NCI-H69 (cell line): ENCODE measurements at places on chromosomes 4 and X.

DNA sequence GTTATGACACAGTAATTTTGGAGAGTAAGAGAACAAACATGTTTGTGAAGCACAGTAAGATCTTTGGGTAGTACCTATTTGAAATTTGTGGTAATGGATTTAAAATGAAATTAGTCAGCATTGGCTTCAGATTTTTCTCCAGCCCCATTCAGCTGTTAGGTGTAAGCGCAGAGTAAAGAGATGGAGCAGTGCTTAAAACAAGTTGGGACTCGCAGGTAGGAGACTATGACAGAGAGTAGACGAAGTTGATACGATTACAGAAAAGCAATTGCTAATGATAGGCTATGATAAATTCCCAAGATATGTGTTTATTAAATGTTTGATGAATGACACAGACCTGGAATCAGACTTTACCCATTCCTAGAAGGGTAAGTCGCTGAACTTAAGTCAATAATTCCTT lies 72.6 kb downstream of the CHIC2 start:
- no peak for DNase-seq

DNA sequence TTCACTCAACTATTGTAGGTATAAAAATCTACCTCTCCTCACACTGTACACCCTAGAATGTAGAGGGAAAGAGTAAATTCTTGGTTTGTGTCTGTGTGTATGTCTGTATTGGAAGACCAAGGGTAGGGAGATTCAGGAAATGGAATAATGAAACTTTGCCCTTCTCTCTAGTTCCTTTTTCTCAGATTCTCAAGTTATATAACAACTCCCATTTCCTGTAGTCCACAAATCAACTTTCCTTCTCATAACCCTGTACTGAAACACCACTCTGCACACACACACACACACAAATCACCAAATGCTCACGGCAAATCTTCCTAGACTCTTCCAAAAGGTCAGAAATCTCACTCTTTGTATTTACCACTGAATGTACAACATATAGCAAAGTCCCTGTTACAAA lies 824.5 kb upstream of the DIAPH2 start:
- DNase-seq: no peak

GRCh38 chr4:95293014-95293413 lies 255.8 kb downstream of the UNC5C start:
- no peak for DNase-seq

DNA sequence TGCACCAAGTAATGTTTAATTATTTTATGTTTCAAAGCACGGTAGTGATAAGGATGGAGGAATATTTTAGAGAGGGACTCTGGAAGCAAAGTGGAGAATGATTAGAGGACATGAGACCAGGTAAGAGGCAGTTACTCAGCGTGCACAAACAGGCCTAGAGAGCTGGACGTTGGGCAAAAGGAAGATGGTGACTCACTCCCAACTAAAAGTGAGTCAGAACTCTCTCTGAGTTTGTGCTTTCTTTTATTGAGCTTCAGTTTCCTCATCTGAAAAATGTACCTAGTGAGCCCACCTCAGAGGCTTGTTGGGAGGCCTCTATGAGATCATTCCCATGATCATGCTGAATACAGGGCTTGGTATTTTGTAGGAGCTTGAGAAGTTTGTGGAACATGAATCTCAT lies 1.6 kb upstream of the ZC4H2 start:
- no peak for DNase-seq

DNA sequence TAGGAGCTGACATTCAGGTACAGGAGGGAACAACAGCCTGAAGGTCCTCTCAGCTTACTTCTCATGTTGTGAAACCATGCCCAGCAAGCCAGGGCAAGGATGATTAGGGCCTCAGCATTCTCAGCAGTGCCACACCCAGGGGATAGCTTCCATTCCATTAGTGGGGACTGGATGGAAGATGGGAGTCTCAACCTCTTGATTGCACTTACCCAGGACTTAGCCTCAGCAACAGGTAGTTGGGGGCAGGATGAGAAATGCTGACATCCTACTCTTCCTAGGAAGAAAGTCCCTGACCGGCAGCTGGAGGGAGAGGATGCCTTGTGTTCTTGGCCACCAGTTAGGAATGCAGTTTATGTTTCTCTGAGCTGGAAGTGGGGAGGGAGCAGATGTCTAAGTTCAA lies 8.8 kb upstream of the BEX3 start:
- no peak for DNase-seq

DNA sequence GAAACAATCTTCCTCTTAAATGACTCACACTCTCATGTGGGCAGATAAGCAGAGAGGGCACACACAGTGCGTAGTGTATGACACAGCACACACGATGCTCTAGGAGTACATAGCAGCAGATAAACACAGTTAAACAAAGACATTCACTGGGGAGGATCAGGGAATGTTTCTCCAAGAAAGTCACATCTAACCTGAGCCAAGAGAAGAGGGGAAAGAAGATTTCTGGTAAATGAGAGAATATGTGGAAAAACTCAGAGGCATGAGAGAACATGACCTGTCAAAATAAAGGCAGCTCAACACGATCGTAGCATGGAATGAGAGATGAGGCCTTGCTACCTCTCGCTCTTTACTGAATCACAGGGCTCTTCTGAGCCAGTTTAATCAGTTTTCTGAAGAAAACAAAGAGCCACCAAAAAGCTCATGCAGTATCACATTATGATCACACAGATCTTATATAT lies 251.0 kb downstream of the ANK2 start:
- no peak for DNase-seq

GRCh38 chr4:71545168-71545567 lies 206.3 kb downstream of the SLC4A4 start:
- peak; percentile 2 for DNase-seq

DNA sequence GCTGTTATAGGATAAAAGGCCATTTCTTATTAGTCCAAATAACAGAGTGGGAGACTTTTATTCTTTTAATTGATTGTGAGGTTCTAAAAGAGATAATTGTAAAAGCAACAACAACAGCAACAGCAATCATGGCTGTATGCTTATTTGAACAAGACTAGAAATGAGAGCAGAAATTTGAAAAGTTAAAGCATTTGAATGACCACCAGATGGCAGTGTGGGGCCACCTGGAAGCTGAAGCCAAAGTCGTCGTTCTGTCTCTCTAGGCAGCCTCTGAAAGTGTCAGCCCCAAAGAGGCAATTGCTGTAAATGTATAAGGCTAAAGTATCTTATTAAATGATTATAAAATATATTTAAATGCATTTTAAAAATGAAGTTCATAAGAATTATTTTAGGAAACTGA lies 42.2 kb downstream of the SH2D1A start:
- DNase-seq: peak; percentile 75

DNA sequence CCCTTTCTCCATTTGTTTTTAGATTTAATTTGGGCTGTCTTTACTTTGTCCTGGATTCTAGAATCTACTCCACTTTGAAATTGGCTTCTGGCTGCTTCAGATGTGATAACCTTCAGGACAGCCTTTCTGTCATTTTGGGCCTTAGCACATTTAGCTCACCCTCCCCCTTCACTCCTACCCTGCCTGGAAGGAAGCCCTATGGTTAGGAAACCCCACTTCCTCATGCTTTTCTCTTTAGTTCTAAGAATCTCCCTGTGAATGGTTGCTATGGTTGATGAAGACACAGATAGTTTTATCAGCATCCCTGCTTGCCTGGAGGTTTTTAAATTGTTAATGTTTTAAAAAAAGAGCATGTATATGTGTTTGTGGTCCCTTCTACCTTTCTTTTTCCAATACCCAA lies 100.7 kb upstream of the PTPN13 start:
- DNase-seq: no peak

DNA sequence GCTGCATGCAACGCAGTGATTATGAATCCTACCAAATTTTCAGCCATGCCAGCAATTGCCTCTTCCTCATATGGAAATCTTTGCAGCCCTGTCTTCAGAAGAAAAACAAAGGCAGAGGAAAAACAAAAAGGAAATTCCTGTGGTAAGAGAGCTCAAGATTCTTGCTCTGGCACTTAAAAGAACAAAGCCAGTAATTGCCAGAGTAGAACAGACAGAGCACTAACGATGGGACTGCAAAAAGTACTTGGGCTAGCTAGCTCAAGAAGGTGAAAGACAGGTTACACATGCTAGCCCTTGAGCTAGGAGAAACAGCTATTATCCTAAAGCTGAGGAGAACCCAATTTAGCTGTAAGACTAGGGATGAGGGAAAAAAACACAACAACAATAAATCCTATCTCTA lies 582.3 kb downstream of the KCNIP4 start:
- no peak for DNase-seq

DNA sequence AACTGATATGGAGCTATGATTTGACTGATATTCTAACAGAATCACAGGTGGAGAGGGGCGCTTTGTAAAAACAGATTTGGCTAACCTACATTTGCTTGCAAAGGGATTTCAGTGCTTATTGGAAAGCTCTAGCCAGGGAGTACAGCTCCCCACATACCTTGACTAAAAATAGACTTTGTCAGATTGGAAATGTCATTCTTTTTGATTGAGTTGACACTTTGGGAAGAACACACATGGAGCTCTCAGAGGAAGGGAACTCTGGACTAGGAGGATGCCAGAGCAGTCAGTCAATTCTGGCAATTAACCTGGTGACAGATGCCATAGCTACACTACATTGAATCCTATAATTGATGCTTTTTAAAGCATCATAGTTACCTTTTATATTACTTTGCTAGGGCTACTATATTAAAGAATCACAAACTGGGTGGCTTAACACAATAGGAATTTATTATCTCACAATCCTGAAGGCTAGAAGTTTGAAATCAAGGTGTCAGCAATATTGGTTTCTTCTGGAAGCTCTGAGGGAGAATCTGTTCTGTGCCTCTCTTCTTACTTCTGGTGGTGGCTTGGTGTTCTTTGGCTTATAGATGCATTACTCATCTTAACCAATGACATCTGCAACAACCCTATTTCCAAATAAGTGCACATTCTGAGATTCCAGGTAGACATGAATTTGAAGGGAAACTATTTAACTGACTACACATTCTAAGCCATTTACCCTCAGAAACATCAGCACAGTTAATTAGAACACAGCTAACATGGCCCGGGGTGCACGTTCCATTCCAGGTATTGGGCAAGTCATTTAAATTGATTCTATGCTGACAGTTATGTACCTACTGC lies 8.4 kb upstream of the HERC3 start:
- no peak for DNase-seq

DNA sequence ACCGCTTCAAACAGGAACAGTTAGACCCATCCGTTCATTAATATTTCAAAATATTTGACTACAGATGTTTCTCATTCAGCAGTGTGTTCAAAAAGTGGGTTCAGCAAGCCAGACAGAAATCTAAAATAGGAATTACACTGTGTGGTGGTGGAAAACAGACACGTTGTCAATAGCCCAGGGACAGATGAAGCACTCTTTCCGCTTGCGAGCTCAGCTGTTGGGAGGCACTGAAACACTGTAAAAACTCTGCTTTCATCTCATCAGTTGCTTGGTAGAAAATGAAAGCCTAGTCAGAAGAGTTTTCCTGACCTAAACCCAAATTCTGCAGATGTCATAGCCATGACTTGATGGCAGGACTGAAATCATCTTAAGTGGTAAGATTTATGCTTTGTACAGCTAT lies 38.5 kb downstream of the LRP2BP start:
- DNase-seq: no peak

- no peak for DNase-seq
These were observed 121.4 kb downstream of the LUZP4 start for GRCh38 chrX:115410731-115411428.

DNA sequence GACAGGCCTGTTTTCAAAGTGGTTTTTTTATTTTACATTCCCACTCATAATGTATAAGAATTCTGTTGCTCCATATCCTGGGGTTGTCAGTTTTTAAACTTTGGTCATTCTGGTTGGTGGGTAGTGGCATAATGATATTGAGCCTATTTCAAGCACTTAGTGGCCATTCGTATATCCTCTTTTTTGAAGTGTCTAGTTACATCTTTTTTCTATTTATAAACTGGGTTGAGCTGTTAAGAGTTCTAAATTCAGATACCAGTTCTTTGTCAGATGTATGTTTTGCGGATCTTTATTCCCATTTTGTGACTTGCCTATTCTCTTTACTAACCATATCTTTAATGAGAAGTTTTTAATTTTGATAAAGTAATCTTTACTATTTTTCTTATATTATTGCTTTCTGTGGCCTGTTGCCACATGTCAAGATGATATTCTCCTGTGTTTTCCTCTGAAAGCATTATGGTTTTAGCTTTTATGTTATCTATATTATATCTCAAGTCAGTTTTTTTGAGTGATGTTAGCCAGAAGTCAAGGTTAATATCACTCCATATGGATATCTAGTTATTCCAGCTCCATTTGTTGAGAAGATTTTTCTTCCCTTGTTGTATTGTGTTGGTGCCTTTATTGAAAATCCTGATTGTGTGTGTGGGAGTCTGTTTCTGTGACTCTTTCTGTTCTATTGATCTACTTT lies 110.9 kb downstream of the FHIP1A start:
- DNase-seq: no peak

DNA sequence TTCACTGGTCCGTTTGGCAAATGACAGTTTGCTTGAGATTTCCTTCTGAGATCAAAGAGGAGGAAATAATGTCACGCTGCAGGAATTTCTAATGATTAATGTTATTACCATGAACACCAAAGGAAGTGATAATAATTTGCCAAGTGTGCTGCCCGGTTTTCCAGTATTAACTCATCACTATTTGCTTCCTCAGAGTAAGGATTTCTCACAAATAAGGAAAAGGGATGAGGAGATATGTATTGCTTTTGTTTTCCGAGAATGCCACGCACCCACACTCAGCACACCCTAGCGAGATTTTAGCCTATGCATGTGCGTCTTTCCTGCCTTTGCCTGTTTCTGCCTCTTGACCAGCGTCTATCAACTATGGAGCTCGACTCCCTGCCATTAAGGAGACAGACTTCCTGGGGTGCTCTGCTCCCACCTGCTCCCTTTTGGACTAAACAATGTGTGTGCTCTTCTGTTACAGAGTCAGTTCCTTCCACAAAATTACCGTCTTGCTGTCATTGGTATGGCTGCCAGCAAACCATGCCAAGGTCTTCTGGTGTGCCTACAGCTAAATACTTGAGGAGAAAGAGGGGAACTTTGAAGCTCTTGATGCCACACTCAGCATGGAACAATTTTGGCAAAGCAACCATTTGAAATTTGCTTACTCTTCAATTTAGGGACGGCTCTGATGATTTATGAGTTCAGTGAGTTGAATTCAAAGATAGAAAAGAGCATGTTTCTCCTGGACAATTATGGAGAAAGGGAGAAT lies 393.1 kb upstream of the ZFP42 start:
- DNase-seq: peak; percentile 46
